ENCODE measurements at places on chromosomes 13 and 19.

DNA sequence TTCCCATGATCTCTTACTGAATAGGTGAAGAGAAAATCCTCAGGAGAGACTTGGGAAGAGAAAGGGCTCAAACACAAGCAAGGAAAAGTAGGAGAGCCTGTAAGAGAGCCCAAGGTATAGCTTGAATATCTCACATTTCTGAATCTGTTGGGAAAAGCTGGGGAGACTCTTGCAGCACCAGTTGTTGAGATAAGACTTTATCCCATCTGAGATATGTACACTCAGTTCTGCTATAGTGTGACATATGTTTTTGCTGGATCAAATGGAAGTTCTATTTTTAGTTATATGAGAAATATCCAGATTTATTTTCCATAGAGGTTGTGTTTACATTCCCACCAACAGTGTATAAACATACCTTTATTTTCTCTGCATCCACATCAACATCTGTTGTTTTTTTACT, 246.1 kb downstream of the NDFIP2 start:
- DNase-seq, result no peak

- no peak for DNase-seq
Observed at GRCh38 chr13:35964011-35964862, 166.9 kb downstream of the DCLK1 start.

DNA sequence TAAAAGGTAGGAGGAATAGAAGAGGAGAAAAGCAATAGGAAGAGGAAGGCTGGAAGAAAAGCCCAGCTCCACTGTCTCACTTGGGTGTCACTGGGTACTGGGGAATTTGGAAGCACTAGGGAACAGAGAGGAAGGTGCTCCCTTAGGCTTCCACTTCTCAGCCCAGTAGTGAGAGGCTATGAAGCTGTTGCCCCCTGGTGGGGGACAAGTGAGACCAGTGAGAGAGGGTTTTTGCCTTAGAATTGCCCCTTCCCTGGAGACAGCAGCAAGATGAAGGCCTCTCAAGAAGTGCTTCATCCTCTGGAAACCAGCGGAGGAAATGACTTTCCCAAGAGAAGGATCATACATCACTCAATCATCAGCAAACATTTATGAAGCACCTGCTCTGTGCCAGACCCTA, 4.7 kb upstream of the ZNF606 start:
- DNase-seq, result no peak

- no peak for DNase-seq
Observed at GRCh38 chr13:88979465-88980175, 1308.4 kb downstream of the SLITRK5 start.

Measured in right forelimb (tissue), 1 donor.